Suprapubic skin (tissue), 4 donors: ENCODE measurements at places on chromosomes 13 and 19.

- peak; percentile 82 for DNase-seq
Observed at GRCh38 chr13:76991432-76991795, 467 bp upstream of the CLN5 start.

DNA sequence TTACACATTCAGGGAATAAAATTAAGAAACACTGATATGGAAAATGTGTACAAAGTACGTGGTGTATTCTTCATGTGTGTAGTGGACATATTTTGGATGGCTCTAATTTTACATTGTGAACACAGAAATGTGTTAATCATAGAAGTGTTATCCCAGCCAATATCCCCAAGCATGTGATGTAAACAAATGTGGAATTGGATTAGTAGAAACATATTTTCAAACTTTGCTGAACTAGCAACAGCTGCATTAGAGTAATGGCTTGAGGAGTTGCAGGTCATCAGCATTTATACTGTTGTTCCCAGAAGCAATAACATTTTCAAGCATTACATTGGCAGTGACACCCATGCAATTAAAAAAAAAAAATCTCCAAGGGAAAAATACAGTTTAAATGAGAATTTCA is 600.6 kb downstream of the SLITRK1 start:
- no peak for DNase-seq

GRCh38 chr19:45059258-45059965 is 16.9 kb downstream of the ZNF296 start:
- DNase-seq, result no peak

GRCh38 chr19:30406220-30407067 is 34.3 kb downstream of the ZNF536 start:
- DNase-seq, result no peak

- DNase-seq, result no peak
Observed at GRCh38 chr13:21137696-21138095, 38.7 kb downstream of the SKA3 start.

GRCh38 chr13:99566125-99567083 is 65.1 kb downstream of the TM9SF2 start:
- no peak for DNase-seq

DNA sequence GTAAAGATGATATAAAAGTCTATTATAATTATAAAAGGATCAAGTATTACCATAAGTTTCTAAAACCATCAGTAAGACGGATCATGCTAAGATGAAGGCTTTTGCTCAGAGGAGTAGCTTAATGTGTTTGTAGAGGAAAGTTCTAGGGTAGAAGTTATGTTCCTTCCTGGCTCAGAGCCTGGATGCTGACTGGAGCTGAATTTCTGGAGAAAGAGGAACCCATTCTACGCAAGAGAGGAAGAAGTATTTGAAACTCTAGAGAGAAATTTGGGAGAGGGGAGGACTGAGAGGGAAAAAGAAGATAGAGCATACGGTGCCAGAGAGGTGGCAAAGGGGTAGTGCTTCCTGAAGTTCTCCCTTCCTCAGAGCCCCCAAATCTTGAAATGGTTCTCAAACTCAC is 51.4 kb upstream of the SGCG start:
- DNase-seq, result no peak

GRCh38 chr13:75482820-75483079 is 781 bp upstream of the TBC1D4 start:
- DNase-seq, result no peak

DNA sequence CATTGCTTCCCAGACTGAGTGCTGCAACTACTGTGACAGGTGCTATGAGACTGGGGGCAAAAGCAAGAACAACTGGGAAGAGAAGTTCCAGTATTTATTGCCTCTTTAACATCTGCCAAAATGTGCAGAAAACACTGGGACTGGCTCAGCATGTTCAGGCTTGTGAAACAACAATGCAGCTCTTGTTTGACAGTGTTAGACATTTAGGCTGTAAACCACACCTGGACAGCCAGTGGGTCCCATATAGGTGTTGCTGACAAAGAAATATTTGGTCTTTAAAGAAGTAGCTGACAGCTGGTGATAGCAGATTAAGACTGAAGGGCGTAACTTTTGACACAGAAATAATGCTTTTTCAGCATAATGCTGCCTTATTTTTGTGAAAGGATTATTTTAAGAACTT is 88.1 kb downstream of the STOML3 start:
- DNase-seq, result no peak

DNA sequence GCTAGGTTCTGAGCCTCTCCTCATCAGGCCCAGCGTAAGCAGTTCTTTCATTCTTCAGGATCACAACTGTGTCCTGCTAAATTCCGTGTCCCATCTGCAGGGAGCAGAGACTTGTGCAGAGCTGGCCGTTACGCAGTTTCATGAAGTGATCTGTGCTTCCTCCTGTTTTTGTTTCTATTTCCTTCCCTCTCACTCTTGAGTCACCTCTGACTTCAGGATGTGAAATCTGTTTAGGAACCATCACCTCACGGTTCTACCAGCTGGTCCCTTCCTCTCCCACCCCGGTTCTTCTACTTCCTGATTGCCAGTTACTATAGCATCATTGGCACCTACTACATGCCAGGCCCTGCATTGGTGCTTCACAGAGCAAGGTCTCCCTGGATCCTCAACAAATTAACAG is 8.5 kb downstream of the MAU2 start:
- DNase-seq, result no peak
